Activated CD4-positive, alpha-beta T cell treated with anti-CD3 and anti-CD28 coated beads, Interleukin-2, amount 50 U/mL, for 4 hours (primary cell): ENCODE measurements at places on chromosomes 13 and 19.

GRCh38 chr19:31214997-31215396, 134.2 kb downstream of the TSHZ3 start:
- no peak for DNase-seq

DNA sequence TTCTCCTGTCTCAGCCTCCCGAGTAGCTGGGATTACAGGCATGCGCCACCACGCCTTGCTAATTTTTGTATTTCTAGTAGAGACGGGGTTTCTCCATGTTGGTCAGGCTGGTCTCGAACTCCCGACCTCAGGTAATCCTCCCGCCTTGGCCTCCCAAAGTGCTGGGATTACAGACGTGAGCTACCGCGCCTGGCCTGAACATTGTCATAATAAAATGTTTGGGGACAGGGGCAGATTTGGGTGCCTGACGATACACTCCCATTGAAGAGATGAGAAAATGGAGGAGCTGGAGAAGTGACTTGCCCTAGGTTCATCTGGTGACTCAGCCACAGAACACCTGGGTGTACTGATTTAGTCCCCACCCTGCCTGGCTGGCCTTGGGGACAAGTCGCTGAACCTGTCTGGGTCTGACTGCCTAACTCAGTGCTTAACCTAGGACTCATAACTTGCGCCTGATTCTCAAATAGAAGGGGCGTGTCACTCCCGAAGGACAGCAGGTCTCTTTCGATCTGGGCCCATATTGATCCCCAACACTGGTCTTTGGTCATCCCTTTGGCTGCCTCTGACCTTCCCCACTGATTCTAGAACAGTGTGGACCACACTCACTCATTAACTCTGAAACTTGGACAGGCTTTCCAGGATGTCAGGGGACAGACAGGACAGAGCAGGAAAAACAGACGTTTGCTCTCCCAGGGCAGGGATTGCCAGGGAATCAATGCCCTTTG, 7.6 kb upstream of the BICRA start:
- DNase-seq, result no peak

DNA sequence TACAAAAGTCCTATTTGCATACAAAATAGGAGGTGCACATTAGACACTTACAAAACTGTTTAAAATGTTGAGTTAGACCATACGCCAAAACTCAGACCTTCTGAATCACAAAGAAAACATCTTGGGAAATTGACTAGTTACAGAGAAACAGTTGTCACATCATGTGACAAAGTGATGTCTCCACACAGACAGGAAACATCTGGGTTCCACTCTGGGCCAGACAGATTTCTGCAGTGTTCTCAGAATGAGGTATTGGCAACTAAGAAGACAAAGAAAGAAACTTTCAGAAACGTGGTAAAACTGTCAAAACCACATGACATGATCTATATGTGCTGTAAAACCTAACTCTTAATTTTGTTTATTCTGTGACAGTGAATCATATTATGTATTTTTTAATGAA, 6.7 kb downstream of the ZNF793 start:
- DNase-seq, result no peak

DNA sequence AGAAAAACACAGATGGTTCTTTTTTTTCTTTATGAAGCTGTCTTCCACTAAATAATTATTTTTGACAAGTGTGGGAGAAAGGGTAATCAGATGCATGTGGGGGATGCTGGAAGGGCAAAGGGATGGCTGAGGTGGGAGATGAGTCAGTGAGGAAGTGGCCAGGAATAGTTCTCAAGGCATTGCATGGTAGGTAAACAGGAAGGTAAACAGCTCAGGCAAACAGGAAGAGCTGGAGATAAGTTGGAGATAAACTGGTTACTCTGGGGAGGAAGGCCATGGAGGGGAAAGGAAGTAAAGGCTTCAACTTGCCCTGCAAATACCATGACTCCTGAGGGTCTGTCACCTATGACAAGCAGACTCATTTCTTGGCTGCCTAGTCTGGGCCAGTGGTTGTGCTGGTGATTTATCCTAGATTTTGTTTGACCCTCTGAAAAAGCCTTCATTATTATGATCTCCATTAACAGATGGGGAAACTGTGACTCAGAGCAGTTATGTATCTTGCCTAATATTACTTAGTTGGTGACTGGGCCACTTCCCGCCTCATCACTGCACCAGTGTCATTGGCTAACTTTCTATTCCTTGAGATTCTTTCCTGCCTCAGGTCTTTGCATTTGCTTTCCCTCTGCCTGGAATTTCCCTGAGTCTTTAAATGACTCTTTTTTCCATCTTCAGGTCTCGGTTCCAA, 17.1 kb downstream of the ACTL9 start:
- no peak for DNase-seq

DNA sequence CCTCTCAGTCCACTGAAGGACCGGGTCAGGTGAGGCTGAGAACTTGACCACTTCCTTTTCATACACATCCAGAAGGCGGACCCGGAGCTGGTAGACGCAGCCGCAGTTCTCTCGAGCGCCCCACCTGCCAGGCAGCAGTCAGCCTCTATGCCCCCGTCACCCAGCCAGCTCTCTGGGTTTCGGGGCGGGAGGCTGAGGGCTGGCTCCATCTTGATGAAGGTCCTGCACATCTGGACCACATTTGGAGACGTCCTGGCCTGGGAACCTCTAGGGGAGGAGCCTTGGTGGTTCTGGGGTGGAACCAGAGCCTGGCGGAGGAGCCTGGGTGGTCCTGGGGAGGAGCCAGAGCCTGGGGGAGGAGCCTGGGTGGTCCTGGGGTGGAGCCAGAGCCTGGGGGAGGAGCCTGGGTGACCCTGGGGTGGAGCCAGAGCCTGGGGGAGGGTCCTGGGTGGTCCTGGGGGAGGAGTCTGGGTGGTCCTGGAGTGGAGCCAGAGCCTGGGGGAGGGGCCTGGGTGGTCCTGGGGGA, 14.3 kb downstream of the MRPS12 start:
- no peak for DNase-seq

- no peak for DNase-seq
These were observed 2.5 kb downstream of the NPAS1 start for GRCh38 chr19:47022140-47022536.

DNA sequence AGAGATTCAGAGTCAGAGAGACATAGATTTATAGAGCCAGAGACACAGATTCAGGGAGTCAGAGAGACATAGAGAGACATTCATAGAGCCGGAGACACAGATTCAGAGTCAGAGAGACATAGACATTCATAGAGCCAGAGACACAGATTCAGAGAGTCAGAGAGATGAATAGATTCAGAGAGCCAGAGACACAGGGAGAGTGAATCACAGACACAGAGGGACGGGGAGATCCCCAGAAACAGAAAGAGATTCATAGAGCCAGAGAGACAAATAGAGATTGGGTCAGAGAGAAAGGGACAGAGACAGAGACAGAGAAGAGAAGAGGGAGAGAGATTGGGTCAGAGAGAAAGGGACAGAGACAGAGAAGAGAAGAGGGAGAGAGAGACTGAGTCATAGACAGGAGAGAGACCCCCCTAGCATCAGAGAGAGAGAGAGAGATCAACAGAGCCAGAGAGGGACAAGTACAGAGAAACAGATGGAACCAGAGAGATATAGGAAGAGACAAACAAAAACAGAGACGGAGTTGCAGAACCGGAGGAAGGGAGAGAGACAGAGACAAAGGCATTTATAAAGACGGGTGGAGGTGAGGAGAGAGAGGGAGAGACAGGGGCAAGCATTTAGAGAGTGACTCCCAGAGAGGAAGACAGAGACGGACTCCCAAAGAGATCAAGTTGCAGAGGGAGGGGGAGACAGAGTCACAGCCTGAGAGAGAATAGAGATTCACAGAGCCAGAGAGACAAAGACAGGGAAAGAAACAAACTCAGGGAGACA, 1.1 kb upstream of the PRKCG start:
- no peak for DNase-seq

DNA sequence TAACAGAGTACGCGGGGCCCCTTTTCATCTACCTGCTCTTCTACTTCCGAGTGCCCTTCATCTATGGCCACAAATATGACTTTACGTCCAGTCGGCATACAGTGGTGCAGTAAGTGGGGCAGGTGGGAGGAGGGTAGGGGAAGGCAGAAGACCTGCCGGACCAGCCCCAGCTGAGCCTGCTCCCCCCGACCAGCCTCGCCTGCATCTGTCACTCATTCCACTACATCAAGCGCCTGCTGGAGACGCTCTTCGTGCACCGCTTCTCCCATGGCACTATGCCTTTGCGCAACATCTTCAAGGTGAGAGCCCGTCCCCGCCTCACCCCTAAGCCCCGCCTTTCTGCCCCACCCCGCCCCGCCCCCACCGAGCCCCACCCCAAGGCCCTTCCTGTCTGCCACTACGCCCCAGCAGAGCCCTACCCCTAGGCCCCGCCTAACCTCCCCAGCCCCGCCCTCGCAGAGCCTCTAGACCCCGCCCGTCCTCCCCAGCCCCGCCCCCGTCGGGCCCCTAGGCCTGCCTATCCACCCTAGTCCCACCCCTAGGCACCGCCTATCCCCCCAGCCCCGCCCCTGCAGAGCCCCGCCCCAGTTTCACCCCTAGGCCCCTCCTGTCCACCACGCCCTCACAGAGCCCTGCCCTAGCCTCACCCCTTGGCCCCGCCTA, 7.7 kb downstream of the NDUFB7 start:
- DNase-seq, result no peak

- DNase-seq, result no peak
These were observed 8.1 kb upstream of the ERICH6B start for GRCh38 chr13:45623516-45624090.

- DNase-seq, result no peak
These were observed 1528.6 kb upstream of the SLC10A2 start for GRCh38 chr13:104594806-104595205.

- no peak for DNase-seq
These were observed 409.0 kb downstream of the COG6 start for GRCh38 chr13:40064154-40065097.

DNA sequence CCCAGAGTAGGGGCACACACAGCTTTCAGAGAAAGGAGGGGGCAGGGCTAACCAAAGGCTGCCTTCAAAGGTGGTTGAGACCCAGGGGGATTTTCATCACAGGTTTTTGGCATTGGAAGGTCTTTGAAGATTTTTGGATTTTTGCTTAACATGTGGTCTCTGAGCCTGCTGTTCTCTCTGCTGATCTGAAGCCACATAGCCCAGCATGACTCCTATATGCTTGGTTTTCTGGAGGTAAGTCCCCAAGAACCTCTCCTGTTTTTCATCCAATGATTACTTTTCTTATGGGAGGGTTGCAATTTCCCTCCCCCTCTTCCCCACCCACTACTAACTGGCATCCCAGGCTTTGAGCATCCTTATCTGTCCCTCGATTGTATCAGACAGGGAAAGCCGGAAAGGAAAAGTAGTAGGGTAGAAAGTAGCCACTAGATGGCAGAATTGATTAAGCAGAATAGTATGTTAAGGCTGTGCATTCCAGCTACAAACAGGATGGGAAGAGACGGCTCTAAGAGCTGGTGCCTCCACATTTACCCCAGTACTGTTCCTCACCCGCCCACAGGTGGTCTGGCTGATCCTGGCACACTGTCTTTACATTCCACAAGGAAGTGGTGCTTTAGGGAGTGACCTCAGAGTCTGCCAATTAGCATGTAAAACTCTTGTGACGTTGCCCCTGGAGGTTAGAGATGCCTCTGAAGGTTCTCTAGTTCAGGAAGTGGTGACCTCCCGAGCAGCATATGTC, 218.9 kb upstream of the EDNRB start:
- no peak for DNase-seq

DNA sequence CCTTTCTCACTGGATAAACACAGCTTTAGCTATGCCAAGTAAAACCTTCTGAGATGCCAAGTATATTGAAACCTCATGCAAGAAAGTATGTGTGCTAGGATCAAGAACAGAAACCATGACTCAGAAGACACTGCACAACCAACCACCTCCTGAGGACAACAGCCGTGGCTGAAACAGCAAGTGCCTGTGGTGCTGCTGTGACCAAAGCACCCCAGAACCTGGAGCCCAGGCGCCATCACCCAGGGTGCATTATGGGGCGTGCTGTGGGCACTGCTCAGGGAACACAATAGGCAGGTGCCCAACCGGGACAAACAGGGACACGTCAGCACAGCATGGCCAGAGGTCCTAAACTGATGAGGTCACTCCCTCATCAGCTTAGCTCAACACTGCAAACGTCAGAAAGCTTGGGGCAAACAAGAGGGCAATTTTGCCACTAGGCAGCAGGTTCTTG, 101.3 kb upstream of the SLC15A1 start:
- no peak for DNase-seq

- DNase-seq, result no peak
These were observed 191.3 kb upstream of the PCDH9 start for GRCh38 chr13:67421475-67421874.

DNA sequence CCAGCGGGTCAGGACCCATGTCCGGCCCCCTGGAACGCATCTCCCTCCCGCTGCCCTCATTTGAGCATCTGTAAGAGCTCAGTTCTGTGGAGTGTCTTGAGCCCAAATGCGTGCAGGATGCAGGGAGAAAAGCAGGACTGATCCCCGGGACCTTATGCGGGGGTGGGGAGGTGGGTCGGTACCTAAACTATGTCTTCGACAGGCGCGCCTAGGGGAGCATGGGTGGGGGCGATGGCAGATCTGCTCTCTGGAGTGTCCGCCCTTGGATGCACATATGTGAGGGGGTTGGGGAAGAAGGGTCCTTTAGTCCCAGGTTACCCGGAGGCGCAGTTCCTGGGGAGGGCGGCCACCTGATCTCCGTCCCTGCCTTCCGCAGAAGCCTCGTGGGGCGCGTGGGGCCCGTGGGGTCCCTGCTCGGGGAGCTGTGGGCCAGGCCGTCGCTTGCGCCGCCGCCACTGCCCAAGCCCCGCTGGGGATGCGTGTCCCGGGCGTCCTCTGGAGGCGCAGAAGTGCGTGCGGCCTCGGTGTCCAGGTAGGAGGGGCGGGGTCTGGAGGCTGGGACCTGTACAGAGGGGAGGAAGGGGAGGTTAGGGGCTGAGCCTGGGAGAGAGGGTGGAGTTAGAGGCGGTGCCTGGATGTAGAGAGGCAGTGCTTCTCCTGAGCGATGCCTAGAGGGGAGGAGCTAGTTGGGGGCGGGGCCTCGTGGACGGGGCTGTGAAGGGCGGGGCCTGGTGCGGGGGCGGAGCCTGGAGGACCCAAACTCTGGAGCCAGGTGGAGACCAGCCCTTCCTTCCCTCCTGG, 2.9 kb downstream of the CILP2 start:
- peak; percentile 72 for DNase-seq

DNA sequence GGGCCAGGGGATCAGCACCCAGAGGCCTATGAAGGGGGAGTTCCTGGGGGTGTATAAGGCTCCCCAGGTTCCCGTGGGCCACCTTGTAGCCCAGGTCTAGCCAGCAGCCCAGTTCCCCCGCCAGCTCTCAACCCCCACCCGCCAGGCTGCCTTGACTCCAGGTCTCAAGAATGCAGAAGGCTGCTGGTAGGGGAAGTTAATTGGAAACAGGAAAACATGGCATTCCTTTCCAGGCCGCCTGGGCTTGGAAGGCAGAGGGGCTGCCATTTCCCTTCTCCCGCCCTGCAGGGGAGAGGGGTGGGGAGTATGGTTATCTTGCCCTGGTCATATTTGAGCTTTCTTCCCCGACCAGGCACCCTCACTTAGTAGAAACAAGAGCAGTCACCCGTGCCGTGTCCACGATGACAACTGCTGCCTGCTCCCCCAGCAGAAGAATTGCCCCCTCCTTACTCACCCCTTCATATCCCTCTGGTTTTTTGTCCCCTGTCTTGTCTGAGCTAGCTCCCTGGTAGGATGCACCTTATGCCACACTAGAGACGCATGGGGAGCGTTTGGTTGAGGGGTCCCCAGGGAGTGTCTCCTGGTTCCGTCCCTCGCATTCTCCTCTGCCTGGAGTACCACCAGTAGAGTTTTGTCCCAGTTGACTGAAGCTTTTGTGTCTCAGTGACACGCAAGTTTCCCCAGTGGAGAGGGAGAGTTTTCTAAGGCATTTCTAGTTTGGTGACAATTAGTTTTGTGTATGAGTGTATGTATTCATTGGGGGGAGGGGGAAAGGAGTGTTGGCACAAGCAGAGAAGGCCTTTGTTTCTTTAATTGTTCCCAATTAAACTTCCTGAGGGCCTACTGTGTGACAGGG, 4.5 kb downstream of the BICRA start:
- no peak for DNase-seq
